CD8-positive, alpha-beta memory T cell (primary cell): ENCODE measurements at places on chromosomes 16 and 17. TPM values are rescaled to one million over a fixed set of nuclear protein-coding genes. Genes with fewer than 3 reads are reported as not detected.

CBX1 gene
- 21.1 TPM for polyA plus RNA-seq

PLSCR3 gene
- 152 TPM for polyA plus RNA-seq

SLC13A2 gene
- not detected for polyA plus RNA-seq

IGFBP4 gene
- polyA plus RNA-seq, result 21.4 TPM

MYLK3 gene
- polyA plus RNA-seq, result not detected

ATAD5 gene
- polyA plus RNA-seq, result 2.3 TPM

PPP1R27 gene
- polyA plus RNA-seq, result not detected

TBC1D3C gene
- polyA plus RNA-seq, result not detected

CDH13 gene
- polyA plus RNA-seq, result not detected

ADAP2 gene
- not detected for polyA plus RNA-seq

NOS2 gene
- not detected for polyA plus RNA-seq
